ENCODE measurements at places on chromosomes 7 and 10.

- no peak for DNase-seq
Measured at GRCh38 chr10:45514291-45515270, 140.6 kb downstream of the ALOX5 start.

GRCh38 chr7:80643336-80643915 is 5.0 kb downstream of the CD36 start:
- DNase-seq = no peak

GRCh38 chr10:84608126-84608525 is 279.7 kb downstream of the CCSER2 start:
- no peak for DNase-seq

DNA sequence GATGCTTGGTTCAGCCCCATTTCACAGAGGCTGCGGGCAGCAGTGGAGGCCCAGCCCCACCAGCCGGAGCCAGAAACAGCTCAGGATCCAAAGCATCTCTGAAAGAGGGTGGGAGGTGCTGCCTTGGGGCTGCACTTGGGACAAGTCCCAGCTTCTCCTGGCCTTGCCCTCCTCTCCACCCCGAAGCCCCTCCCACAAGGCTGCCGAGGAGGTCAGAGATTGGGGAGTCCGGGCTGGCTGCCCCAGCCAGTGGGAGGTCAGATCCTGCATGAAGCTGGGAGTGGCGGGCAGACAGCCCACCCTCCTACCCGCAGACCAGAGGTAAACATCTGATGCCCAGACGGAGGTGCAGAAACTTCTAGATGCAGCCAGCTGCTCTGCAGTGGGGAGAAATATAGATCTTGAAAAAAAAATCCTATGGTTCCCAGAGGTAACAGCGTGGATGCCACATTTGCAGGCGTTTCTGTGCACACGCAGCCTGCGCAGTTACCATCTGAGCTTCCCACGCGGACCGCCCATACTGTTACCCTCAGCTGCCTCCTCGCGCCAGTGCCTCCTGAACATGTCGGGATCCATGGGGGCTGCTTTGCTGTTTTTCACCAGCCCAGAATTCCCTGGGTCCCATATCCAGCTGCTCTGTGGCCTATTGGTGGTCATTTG is 36.9 kb upstream of the GNA12 start:
- DNase-seq = no peak

- DNase-seq = no peak
Measured at GRCh38 chr7:87107949-87108776, 44.1 kb upstream of the DMTF1 start.

- DNase-seq = no peak
Measured at GRCh38 chr10:126905776-126906703, 812 bp downstream of the DOCK1 start.

- no peak for DNase-seq
Measured at GRCh38 chr10:3882855-3883254, 97.8 kb upstream of the KLF6 start.

GRCh38 chr7:107995184-107996071 is 7.5 kb downstream of the LAMB1 start:
- no peak for DNase-seq

- DNase-seq = no peak
Measured at GRCh38 chr7:102055181-102055976, 231.3 kb upstream of the SH2B2 start.

DNA sequence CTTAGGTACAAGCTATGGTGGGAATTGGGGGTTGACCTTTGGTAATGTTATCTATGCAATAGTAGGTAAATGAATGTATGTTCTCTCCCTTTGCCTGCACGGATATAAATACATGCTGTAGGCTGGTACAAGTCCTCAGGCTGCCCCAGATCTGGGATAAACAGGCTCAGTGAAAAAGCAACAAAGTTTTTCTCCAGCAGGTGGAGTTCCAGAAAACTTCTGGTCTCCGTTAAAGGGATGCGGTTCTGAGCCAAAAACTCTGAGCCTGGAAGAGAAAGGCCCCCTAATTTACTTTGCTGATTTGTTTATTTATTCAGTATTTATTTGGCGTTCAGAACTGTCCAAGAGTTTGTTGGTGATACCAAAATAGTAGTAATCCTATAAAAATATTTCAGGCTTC is 204.7 kb downstream of the ADRA2A start:
- no peak for DNase-seq
